Lung microvascular endothelial cell (primary cell): ENCODE measurements at places on chromosomes 6 and 20. TPM values are rescaled to one million over a fixed set of nuclear protein-coding genes. Genes with fewer than 3 reads are reported as not detected.
A peak's percentile ranks its signal among the peaks of the same experiment; 100 is the strongest.

- no peak for DNase-seq
These were observed 78.8 kb downstream of the ADGRG6 start for GRCh38 chr6:142380626-142381025.

DNA sequence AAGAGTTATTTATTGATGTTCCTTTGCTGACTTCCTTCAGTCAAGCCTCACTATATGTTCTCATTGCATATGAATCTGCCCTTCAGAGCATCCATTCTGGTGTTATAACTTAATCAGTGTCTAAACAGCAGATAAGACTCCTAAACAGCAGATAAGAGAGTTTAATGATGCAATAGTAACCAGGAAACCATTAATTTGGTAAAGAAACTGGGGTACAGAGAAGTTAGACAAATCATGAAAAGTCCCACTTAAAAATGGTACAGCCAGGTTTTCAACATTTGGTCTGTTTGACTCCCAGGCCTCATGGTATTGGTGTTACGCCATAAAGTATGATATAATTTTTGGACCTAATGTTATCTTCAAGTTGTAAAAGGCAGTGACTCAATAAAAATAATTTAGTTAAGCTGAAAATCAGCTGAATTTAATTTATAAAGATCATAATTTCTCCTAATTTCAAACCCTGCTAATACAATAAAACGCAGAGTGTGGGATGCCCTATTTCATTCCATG, 127.4 kb upstream of the DST start:
- no peak for DNase-seq

- DNase-seq, result no peak
These were observed 142.1 kb upstream of the PHACTR3 start for GRCh38 chr20:59462249-59462648.

- DNase-seq, result no peak
These were observed 586.7 kb upstream of the CITED2 start for GRCh38 chr6:139961190-139961589.

GRCh38 chr6:41252401-41253169, 24.4 kb downstream of the TREML4 start:
- no peak for DNase-seq

DNA sequence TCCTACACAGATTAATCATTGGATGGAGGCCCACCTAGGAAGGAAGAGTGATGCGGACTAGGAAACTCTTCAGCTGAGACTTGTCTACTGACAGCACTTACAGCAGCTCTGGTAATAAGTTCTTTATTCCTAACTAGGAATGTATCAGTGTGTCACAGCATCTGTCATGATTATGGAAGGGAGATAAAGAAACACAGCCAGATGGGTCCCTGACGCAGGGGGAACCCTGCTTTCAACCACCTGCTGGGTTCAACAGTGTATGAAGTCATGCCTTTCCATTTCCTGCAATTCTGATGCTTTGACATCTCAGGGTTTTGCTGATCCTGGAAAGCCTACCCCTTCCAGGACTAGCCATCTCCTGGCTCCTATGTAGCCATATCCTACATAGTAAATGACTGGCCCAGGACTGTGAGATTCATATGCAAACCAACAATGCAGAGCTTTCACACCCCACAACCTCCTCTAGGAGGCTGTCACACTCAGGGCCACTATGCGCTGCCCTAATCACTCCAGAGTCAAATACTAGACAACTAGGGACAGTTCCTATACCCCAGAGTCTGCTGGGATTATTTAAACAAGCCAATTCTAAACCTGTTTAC, 29.0 kb upstream of the MANEA start:
- DNase-seq, result no peak

- DNase-seq, result no peak
These were observed 17.9 kb downstream of the MDGA1 start for GRCh38 chr6:37679539-37680476.

- no peak for DNase-seq
These were observed 4.7 kb upstream of the SULF2 start for GRCh38 chr20:47789764-47790579.

DNA sequence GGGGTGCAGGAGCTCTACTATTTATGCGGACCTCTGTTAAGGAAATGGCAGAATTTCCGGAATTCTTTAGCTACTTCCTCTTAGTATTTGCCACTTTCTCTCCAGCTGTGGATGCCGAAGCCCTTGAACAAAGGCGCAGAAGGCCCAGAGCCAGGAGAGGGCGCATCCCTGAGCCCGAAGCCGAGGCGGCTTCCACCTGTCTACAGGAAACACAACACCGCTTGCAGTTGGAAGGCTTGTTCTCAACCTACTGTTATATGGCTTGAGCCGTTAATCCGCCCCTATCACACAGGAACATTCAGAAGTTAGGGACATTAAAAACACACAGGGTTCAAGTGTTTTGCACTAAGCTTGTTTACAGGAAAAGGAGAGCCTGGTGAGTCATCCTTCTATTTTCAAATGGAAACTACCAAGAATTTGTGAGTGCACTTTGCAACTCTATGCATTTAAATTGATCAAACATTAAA, 417.1 kb downstream of the BCKDHB start:
- DNase-seq, result peak; percentile 78

- no peak for DNase-seq
These were observed 21.1 kb downstream of the TMEM74B start for GRCh38 chr20:1163653-1164052.

GRCh38 chr6:90131614-90132423, 164.8 kb downstream of the BACH2 start:
- DNase-seq, result no peak

DNA sequence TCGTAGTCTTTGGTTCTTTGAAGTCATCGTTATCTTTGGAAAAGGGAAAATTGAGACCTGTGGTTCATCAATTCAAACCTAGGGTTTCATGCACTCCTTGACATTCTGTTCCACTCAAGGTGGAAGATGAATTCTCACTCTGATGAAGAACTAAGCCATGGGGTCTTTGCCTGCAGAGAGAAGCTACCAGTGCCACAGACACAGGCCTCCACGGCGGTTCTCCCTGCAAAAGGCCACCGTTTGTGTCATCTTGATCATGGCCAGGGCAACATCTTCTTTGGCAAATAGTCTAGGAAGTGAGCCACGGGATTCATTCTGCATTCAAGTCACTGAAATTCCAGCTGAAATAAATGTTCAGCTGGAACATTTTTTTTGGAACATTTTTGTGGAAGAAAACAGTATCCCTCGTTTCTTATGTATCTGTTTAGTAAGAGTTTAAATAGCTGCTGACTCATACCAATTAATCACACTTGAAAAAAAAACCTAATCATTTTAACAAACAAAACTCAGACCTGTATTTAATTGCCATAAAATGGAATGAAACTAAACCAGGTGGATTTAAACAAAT, 206.0 kb upstream of the FOXQ1 start:
- no peak for DNase-seq

DNA sequence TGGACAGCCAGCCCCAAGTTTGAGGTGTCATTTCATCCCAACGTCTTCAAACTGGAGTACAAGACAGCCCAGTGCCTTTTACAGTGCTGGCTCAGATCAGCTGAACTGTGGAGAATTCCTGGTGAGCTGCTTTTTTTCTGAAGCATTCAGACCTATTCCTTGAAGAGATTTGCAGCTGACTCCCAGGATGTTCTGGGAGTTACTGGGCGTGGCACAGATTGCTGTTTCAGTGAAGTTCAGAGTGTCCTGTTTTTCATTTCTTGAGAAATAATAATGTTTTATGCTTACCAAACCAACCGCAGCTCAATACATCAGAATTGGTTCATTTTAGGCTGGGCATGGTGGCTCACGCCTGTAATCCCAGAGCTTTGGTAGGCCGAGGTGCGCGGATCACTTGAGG, 33.4 kb upstream of the SRPK1 start:
- no peak for DNase-seq

GRCh38 chr20:14687313-14687712, 349.9 kb upstream of the FLRT3 start:
- DNase-seq, result no peak

DNA sequence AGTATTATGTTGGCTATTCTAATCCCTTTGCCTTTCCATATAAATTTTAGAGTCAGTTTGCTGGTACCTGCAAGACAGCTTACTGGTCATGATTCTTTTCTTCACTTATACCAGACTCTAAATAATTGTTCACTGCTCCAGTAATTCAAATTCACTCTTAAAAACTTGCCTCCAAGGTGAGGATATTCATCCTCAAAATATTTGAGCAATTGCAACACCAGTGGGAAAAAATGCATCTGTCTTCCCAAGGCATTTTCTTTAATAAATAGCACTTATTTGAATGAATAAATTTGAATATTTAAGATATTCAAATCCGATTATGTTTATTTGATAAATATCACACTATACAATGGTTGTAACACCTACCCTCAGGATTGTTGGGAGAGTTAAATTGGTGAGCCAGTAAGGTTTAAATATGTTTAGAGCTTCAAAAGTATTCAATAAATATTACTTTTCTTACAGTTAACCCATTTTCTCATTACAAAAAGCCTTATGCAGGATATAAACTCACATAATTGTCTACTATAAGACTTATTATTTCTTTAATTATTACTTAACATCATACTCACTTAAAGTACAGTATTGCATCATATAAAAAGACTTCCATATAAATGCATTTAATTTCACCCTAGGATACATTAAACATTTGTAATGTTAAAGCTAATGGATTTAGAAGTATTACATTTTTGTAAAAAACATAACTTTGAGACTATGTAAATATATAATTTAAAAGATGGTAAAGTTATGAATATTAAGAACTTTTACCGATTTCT, 285.6 kb downstream of the SAMD5 start:
- no peak for DNase-seq

DNA sequence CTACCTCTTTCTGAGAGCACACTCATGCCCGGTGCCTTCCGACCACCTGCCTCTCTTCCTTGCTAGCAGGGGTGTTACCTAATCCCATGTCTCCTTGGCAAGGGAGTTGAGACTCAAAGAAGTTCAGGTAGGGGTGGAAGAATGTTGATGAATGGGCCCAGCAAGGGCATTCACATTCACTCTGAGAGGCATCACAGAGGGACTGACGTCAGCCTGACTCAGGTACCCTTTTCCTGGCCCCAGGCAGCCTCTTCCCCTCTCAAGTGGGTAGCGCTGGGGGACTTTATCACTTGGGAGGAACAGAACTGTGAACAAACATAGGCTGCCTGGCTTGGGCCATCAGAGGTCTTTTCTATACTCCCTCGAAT, 35.3 kb downstream of the HM13 start:
- DNase-seq, result no peak

GRCh38 chr6:134740027-134740373, 209.9 kb downstream of the ALDH8A1 start:
- no peak for DNase-seq

DNA sequence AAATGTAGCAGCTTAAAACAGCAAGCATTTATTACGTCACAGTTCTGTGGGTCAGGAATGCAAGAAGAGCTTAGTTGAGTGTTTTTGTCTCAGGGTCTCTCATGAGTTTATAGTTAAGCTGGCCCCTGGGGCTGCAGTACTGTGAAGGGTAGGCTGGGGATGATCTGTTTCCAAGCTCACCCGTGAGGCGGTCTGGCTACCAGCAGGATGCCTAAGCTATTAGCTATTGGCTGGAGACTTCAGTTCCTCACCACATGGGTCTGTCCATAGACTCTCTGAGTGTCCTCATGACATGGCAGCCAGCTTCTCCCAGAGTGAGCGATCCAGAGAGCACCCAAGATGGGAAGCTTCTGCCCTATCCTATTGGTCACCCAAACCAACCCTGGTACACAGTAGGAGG, 12.8 kb upstream of the BICRAL start:
- DNase-seq, result no peak

DNA sequence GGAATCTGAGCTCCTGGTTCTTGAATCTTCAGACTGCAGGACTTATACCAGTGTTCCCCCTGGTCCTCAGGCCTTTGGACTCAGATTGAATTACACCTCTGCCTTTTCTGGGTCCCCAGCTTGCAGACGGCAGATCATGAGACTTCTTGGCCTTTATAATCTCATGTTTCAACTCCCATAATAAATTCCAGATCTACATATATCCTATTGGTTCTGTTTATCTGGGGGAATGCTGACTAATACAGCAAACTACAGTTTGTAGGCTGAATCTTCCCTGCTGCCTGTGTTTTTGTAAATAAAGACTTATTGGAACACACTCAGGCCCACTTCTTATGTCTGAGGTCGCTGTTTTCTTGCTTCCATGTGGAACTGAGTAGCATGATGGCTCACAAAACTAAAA, 184.7 kb downstream of the HDGFL1 start:
- DNase-seq, result no peak

- DNase-seq, result no peak
These were observed 17.7 kb downstream of the RIPOR3 start for GRCh38 chr20:50673466-50674137.

GRCh38 chr6:82268301-82268846, 20.8 kb upstream of the IBTK start:
- peak; percentile 12 for DNase-seq

DNA sequence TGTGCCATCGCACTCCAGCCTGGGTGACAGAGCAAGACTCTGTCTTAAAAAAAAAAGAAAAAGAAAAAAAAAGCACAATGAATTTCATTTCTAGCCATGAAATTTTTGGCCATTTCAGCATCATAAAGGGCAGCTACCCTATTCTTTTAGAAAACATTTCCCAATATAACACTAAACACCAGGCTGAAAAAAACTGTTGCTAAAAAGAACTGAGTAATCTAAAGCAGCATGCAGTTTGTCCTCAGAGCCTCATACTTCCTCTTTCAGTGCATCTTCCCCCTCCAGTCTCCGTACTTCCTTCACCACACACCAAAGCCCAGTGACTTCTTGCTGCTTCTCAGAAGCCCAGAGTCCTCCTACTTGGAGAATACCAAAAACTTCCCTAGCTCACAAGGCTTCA, 5.6 kb upstream of the IFNGR1 start:
- DNase-seq, result no peak

DNA sequence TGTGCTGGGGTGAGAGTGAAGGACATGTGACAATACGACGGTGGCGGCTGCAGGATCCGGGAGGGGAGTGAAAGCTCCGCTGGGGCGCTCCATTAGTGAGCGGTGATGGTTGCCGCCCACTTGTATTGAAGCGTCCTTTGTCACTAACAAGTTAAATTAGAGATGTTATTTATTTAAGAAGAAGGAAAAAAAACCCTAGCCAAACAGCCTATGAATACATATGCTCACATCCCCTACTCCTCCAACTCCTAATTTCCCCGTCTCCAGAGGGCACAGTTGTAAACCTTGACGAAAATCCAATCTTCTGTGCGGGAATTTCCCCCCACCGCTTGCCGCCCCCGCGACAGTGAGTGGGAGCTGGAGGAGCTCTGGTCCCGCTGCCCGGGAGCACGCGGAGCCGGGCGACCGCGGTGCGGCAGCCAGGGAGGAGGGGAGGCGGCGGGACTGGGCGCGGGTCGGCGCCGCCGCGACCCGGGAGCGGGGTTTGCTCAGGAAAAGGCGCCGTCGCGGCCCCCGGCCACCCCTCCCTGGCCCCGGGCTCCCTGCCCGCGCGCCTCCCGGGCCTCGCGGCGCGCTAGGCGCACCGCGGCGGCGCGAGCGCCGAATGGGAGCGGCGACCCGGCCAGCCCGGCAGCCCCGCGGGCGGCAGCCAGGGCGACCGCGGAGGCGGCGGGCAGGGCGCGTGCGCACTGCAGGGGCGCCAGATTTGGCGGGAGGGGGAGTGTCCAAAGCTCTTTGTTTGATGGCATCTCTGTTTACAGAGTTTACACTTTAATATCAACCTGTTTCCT, at the start of gene MYB:
Gene MYB (plus strand): TSS at position 767 of the 791 bp plus-strand sequence. CDS start 206 bp downstream, outside the sequence.
- peak; percentile 52 for DNase-seq

Gene MEP1A
- total RNA-seq, result not detected in 2 replicates

Gene KHDC1L
- total RNA-seq, result not detected in 2 replicates

Gene PROCR
- total RNA-seq, result 169 and 328 TPM in 2 replicates

Gene POM121L2
- total RNA-seq, result not detected in 2 replicates

Gene MCUR1
- total RNA-seq, result 5.2 and 6.5 TPM in 2 replicates

Gene PDE10A
- 4.6 and 6.3 TPM in 2 replicates for total RNA-seq

Gene ZBTB46
- 37.7 and 46.4 TPM in 2 replicates for total RNA-seq

Gene SCUBE3
- 0.60 and 0.87 TPM in 2 replicates for total RNA-seq

Gene BMP2
- total RNA-seq, result 8.7 and 14.5 TPM in 2 replicates

Gene IMPG1
- total RNA-seq, result not detected in 2 replicates

Gene DLK2
- 0.22 and 1.2 TPM in 2 replicates for total RNA-seq

Gene MMP24
- under 0.01 and 0.20 TPM in 2 replicates for total RNA-seq
